ENCODE measurements at places on chromosomes 7 and 10. TPM values are rescaled to one million over a fixed set of nuclear protein-coding genes. Genes with fewer than 3 reads are reported as not detected.
A peak's percentile ranks its signal among the peaks of the same experiment; 100 is the strongest.

GRCh38 chr7:124702385-124702784 is 63.2 kb downstream of the GPR37 start:
- DNase-seq, result no peak

- no peak for DNase-seq
Observed at GRCh38 chr7:138892006-138892630, 89.1 kb downstream of the KIAA1549 start.

The STEAP1 gene
- 13.2 TPM for total RNA-seq

DNA sequence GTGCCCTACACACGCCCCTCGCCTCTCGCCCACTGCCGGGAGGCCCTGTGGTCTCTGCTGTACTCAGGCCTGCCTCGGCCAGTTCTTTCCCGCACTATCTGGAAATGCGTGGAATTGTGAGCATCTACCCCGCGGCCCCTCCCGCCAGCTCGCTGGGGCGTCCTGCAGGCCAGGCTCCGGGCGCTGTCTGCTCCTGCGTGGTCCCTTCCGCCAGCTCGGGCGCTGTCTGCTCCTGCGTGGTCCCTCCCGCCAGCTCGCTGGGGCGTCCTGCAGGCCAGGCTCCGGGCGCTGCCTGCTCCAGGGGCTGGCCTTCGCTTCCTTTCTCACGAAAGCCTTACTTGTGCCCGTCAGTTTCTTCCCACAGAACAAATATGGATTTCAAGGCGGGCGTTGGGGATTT is 14.9 kb downstream of the GET4 start:
- DNase-seq, result no peak

DNA sequence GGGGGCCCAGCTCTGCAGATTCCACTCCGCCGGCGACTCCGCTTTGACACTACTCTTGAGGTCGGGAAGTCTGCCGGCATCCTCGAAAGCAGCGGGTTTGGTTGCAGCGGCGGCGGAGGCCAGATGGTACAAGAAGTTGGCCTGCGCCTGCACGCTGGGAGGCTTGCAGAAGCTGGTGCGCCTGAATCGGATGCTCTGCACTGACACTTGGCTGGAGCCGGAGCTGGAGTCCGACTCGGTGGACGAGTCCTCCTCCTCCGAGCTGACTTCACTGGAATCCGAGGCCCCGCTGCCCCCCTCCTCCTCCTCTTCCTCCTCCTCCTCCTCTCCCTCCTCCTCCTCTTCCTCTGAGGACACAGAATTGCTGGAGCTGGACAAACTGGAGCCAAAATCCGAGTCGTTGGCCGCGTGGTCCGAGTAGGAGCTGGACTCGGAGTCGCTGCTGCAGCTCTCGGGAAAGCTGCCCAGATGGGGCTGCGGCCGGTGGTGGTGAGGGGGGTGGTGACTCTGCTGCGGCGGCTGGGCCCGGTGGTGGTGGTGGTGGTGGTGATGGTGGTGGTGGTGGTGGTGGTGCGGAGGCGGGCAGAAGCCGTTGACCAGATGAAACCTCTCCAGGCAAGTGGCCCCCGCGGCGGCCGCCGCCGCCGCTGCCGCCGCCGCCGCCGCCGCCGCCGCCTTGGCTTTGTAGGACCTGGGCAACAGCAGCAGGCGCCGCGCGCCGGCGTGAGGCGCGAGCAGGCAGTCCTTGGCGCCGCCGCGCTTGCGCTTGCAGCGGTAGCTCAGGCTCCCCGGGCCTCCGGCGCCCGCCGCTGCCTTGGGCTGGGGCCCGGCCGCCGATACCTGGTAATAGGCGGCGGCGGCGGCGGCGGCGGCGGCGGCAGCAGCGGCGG is 9.0 kb downstream of the SKIDA1 start:
- peak; percentile 83 for DNase-seq
